ENCODE measurements at places on chromosomes 6 and 20. TPM values are rescaled to one million over a fixed set of nuclear protein-coding genes. Genes with fewer than 3 reads are reported as not detected.

DEFB132 gene
- total RNA-seq = 9.2 TPM

CLPSL1 gene
- not detected for total RNA-seq

WFDC5 gene
- total RNA-seq = not detected

RAD21L1 gene
- total RNA-seq = not detected

BEND3 gene
- total RNA-seq = 1.8 TPM

WFDC2 gene
- total RNA-seq = 8.4 TPM

FAM217A gene
- total RNA-seq = not detected

VTA1 gene
- total RNA-seq = 34.9 TPM

TMEM200A gene
- total RNA-seq = 2.0 TPM

GSS gene
- total RNA-seq = 32.1 TPM

DNA sequence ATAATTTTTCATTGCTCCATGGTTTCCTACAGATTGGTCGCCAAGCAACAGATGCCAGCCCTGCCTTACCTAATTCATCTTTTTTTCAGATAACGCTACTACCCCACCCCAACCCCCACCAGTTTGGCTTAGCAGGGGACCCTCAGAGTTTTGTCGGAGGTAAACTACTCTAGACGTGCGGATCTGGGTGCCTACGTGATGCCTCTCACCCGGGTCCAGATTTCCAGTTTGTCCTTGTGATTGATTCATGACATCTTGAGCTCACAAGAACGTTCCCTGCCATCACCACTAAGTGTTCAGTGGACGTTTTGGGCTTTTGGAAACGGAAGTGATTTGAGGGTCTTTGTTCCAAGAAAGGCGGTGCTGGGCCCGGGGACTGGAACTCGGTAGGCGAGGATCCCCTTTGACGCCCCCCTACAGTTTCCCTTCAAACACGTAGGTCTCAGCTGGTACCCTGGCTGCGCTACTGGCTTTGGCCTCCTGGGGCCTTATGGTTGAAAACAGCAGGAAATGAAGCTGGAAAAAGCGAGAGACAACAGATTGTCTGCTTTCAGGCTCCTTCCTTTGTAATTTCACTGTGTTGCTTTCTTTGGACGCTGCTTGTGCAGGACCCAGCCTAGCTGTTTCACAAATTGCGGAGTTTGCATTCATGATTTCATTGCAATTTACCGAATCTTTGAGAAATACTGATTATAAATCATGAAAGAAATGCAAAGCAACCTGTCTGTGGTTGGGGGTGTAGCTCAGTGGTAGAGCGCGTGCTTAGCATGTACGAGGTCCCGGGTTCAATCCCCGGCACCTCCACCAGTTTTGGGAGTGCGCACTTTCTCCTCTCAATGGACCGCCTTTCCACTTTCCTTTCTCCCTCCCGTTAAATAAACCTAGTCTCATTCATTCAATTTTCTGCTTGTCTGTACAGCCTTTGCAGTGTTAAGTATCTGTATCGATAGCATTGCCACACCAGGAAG, 81.0 kb downstream of the GPX5 start:
- no peak for DNase-seq

DNA sequence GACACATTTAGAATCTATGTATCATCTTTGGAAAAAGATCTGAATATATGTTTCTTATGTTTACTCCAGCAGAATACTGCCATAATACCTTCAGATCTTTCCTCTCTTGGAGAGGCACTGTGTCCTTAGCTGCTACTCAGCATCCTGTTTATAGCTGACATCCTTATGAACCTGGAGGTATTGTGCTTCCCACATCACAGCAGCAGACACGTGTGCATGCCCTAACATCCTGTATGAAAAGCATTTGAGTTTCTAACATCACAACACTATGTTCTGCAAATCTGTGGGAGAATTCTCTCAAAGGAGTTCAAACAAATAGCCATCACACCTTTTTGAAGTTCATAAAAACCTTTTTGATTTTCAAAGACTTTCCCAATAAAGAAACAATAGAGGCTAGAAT, 216.0 kb downstream of the GJA1 start:
- DNase-seq = no peak

- DNase-seq = no peak
Measured at GRCh38 chr6:107956181-107956580, 1.8 kb downstream of the SEC63 start.

- DNase-seq = no peak
Measured at GRCh38 chr20:2887715-2888114, 14.4 kb downstream of the PTPRA start.

DNA sequence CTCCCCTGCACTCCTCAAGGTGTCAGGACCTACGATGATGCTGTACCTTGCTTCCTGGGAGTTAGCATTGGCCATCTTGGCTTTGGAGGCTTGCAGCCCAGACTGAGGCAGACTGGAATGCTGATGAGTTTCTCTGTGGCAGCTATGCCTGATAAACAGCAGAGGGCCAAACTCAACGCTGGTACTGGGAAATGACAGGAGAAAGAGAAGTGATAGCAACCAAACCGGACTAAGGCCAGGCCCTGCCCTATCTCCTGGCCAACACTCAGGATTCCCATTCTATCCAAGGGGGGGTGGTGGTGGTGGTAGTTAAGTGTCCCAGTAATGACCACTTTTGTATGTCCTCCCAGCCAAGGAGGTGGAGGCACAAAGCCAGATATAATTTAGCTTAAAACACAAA, 90.0 kb upstream of the DTNBP1 start:
- no peak for DNase-seq

DNA sequence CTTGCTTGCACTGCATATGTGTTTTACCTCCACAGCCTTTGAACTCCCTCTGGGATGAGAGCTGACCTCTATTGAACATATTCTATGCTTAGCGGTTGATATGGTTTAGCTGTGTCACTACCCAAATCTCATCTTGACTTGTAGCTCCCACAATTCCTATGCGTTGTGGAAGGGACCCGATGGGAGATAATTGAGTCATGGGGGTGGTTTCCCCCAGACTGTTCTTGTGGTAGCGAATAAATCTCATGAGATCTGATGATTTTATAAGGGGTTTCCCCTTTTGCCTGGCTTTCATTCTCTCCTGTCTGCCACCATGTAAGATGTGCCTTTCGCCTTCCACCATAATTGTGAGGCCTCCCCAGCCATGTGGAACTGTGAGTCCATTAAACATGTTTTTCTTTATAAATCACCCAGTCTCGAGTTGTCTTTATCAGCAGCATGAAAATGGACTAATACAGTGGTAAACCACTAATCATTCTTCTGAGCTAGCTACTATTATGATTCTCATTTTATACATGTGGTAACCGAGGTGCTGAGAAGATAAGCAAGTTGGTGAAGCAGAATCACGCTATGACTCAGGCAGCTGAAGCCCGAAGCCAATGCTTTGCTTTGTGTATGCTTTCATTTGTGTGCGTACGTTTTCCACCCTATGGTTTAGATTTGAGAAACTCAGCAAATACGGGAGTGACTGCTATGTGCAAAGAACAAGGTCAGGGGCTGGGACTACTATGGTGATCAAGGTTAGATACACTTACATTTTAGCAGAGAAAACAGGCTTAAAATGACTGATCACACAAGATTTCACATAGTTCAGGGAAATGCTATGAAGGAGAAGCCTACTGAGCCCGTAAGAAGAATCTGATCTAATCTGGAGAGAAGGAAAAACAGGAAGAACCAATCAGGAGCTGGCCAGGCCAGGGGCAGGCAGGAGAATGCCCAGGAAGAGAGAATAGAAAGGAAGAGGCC, 363.5 kb downstream of the ESR1 start:
- no peak for DNase-seq

DNA sequence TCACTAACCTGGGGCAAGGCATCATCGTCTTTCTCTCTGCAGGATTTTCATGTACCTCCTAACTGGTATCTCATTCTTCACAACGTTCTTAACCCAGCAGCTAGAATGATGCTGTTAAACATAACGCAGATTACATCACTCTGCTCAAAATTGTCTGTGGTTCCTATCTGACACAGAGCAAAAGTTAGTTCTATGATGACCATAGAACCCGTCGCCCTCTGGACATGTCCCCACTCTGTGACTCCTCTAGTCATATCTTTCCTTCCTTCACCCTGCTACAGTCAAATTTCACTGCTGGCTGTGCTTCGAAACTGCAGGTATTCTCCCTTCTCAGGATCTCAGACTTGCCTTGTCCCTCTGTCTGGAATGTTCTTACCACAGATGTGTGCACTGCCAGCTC, 87.4 kb upstream of the TPD52L1 start:
- DNase-seq = no peak

DNA sequence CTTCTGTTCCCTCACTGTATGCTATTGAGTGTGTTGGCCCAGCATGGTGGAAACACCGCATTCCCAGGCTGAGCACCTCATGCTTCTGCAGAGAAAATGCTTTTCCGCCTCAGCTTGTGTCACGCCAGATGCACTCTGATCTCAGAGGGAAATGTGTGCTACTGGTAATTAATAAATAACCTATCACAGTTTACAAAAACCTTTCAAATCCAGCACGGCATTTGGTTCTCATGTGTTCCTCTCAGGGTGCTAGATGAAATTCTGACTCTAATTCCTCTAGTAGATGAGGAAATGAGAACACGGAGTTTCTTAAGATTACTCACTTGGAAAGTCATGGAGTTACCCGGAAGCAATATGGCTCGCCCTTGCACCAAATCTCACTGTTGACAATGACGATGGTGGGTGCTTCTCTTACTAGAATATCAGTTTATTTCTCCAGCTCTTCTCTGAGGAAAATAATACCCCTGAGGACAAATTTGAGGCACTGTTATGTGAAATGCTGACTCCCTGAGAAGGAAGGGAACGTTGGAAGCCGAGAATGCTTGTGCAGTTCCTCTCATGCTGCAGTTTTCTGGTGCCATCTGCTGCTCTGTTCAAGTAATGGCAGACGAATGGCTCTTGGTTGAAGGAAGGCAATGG, 116.6 kb downstream of the RNF144B start:
- DNase-seq = no peak

DNA sequence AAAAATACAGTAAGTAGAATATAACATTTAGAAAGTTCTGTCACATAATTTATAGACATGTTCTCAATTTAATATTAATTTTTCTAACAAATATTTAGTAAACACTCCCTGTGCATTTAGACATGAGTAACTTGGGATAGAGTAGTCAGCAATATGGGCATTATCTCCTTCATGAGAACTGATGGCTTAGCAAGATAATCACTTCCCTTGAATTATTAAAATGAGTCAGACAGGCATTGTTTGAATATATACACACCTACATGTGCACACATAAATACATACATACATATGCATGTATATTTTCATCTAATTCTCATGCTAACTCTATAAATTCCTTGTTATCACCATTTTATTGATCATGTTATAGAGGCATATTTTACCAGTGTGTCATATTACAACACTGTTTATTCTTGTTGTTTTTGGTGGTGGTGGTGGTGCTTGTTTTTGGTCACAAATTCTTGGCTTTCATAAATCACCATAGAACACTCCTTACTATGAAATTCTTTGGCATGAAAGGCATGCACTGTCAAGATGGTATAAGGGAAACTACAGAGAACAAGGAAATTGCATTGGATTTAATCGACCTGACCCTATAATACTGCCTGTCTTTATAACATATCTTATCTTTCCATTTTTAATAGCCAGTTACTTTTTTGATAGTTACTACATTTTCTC, 434.5 kb upstream of the MANEA start:
- DNase-seq = no peak

DNA sequence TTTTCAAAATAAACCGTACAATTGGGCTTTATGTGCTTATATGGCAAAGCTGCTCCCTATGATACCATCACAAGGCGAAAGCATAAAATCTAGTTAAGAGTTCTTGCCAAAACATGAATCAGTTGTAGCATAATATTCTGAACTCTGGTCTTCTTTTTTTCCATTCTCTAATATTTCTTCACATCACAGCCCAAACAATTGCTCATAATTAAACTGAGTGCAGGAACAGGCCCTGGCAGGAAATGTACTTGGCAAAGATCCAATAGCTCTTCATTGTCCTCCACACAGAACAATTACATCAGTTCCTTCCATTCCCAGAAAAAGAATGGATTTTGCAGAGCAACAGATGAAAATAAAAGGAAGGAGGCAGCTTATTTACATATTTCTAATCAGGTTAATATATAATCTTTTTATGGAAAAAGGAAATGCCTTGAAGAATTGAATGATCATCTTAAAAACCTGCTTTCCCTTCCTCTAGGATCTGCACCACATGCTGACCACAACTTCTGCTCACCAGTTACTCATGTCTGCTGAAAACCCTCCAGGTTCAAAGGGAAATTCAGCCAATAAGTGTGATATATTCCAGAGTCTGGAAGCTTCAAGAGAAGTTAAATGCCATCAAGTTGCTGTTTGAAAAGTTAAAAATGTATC, 123.3 kb upstream of the COL21A1 start:
- DNase-seq = no peak

DNA sequence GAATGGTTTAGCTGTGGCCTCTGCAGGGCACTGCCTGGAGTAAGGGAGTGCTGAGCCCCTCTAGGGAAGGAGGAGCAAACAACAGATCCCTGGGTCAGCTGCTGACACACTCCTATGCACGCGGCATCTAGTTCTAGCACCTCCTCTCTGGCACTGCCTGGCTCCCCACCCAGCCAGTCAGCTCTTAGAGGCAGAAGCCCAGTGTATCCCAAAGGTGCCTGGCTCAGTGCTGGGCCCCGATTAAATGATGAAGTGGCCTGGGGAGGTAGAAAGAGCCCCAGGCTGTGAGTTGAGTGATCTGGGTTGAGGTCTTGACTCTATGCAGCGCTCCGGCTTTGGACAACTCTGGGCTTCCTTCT, 7.6 kb upstream of the VEGFA start:
- no peak for DNase-seq

- no peak for DNase-seq
Measured at GRCh38 chr20:51339721-51340450, 202.6 kb downstream of the NFATC2 start.

GRCh38 chr6:33728438-33728837, 16.9 kb upstream of the UQCC2 start:
- no peak for DNase-seq

DNA sequence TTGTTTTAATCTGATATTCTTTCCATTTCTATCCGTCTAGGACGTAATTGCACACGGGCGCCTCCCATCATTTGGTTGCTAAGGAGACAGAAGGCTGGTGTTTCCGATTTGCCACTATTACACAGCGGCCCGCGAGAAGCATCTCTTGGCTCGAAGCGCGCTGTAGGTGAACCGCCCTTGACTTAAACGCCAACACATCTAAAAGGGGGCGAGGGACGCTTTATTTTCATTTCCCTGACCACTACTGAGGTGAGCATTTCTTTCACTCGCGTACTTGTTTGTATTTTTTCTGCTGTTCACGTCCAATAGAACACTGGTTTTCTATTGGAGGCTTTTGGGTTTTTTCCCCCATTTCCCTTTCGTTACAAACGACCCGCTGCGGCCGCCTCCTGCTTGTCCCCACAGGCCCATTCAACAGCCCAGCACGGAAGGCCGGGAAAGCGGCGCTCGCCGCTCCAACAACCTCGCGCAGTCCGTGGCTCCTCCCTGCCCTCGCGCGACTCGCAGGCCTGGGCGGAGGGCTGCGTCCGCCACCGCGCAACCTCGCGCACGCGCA, 505 bp upstream of the WRNIP1 start:
- no peak for DNase-seq

GRCh38 chr20:51206032-51206662, 183.2 kb upstream of the KCNG1 start:
- no peak for DNase-seq

Measured in omental fat pad (tissue), 4 donors.